ENCODE measurements at places on chromosomes 3 and 15.

DNA sequence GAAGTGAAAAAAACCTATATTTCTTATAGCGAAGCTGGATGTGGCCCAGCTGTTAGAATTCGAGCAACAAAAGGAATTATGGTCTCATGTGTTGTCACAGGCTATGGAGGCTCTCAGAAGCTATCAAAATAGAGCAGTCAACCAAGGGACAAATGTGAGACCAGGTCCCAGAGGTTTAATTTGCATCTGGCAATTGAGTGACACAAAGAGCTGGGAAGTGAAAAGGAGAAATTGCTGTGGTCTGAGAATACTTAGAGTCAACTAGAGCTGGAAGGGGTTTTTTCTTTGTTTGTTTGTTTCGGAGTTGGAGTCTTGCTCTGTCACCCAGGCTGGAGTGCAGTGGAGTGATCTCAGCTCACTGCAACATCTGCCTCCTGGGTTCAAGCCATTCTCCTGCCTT lies 61.3 kb upstream of the SMAD3 start:
- DNase-seq, result no peak

GRCh38 chr3:114380233-114380651 lies 86.4 kb downstream of the TIGIT start:
- no peak for DNase-seq

DNA sequence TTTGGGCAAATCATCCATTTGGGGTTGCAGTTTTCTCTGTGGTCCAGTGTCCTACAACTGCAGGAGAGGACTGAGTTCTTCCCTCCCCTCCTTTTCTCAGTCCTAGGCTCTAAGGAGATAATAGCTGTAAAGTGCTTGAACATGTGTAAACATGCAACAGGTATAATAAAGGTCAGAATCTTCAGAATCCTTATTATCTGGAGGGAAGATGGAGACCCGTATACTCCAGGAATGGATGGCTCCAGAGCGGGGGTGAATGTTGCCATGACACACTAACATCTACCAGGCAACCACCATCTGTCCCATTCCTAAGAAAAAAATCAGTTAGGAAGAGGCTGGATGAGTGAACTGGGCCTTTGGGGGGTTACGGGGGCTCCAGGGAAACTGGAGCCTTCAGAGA lies 39.7 kb upstream of the GLCE start:
- DNase-seq, result no peak

DNA sequence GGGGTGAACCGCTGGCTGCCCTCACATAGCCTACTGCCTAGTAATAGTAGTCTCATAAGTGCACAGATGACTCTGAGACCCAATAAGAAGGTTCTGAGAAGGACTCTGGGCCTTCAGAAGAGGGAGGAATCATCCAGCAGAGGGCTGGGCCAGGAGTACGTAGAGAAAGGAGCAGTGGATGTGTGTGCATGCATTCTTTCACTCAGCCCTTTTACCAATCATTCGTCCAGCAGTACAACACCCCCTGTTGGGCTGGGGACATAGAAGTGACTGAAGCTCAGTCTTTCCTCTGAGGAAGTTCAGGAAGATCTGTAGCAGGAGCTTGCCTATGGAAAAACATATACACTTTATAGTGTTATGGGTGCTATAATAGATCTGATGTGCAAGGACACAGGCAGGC lies 333.1 kb downstream of the CLSTN2 start:
- DNase-seq, result no peak

DNA sequence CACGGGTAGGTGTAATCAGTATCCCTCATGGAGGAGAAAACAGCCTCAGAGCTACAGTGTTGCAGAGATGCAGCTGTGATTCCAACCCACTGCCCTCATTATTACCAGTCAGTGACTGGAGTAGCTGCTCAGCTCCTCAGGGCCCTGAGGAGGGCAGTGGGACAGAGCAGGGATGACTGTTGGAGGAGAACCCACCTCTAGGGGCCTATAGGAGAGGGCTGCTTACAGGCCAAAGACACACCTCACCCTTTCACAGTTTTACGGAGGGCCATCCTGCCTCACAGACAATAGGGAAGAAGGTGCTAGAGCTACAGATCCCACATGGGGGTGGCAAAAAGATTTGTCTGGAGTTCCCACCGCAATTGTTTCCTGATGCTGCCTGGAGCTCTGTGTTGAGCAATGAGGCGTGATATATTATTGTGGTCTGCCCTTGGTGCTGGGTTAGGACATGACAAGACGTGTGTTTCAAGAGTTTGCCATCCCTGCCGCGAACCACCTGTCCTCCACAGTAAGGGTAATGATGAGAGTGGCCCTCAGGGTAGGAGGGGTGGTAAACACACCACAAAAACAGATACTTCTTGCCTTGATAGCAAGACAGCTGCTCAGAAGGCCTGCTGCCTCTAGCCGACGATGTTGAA lies 140.5 kb upstream of the TPM1 start:
- no peak for DNase-seq

DNA sequence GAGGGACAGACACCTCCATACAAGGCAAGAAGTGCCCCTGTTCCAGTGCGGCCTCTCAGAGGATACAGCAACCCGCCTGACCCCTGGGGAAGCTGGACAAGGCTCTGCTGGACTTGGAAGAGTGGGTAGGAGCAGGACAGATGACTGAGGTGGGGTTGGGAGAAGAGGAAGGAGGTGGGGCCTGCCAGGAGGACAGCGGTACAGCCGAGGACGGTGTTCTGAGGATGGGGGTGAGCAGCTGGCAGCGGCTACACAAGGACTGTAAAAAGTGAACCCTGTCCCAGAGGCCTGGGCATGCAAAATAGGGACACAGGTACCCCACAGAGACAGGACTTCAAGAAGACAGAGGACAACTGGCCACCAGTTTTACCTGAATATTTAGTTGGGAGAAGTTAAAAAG lies 23.5 kb upstream of the ELP6 start:
- no peak for DNase-seq

DNA sequence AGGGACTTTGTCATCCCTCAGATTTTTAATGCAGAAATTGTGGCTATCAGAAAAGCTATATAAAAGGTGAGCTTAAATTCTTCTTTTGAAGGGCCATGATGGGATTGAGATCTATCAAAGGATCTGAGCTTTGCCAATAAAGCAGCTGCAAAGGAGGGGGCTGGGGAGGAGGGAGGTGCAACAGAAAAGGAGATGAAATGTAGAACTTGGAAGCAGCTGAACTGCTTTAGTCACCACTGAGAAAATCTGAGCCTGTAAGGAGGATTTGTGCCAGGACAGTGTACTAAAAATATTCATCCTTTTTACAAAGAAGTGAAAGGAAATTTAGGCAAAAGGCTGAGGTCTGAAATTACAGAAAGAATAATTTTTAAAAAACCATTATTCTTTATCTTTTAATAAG lies 10.4 kb downstream of the TSPAN3 start:
- no peak for DNase-seq

- DNase-seq, result no peak
Observed at GRCh38 chr3:14393440-14394106, 8.8 kb upstream of the SLC6A6 start.

DNA sequence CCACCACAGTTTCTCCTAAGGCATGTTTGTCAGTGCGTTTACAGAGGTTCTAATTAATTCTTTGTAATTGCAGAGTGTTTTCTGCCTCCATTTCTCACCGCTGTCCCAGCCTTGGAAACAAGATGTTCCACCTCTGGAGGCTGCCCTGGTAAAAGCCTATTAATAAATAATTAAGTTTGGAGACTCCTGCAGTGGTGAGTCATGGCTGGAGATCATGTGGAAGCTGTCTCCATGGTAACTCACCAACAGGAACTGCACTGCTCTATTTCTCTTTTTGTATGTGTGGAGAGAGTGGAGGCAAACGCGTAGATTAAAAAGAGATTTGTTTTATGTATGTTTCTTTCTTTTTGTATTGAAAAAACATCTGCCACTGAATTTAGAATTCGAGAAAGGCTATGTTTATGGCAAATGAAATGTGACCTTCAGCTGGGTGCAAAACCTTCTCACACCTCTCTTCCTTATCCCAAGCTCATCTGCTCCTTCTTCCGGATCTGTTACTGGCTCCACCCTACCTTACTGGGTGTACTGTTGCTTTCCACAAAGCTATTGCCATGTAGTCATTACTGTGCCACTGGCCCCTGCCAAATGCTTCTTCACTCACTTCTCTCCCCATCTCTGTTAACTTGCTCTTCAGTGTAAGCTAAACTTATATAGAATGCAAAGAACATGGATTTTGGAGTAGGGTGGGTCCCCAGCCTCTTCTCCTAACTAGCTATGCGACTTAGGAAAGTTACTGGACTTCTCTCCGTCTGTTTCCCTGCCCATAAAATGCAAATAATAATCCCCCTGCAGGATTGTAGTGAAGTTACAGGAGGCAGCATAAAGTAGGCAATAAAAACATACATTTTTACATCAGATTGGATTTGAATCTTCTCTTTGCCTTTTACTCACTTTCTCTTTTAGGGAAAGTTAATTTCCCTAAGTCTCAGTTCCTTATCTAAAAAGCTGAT lies 778.5 kb downstream of the NTRK3 start:
- no peak for DNase-seq

GRCh38 chr3:45506084-45506483 lies 88.5 kb upstream of the LIMD1 start:
- no peak for DNase-seq

GRCh38 chr3:38214560-38214959 lies 49.2 kb downstream of the OXSR1 start:
- DNase-seq, result no peak

DNA sequence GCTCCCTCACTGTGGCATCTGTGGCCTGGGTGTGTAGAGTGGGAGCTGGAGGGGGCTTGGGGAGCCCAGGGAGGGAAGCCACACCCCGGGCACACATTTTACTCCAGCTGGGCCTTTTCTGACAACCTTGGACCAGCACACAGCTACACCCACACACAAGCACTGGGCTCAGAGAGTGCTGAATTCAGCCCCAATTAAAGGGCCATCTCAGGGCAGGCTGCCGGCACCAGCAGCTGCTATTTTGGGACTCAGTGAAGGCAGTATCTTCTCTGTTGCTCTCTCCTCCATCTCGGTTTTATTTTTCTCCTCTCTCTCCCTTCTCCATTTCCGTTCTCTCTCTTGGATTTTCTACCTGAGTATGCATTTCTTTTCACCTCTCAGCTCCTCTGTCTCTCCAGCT lies 19.1 kb upstream of the TBC1D21 start:
- DNase-seq, result no peak

DNA sequence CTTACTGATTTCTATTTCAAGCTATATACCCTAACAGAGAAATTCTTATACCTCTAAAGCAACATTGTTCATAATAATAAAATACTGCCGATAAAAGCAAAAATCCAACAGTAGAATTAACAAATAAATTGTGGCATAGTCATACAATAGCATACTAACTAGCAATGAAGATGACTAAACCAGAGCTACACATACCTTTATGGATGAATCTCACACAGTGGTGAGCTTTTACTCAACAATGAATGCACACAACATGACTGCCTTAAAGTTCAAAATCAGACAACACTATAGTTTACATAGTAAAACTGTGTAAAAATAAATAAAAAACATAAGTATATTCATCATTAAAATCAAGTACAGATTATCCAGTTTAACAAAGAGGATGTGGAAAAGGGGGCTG lies 99.1 kb downstream of the NR1I2 start:
- no peak for DNase-seq

DNA sequence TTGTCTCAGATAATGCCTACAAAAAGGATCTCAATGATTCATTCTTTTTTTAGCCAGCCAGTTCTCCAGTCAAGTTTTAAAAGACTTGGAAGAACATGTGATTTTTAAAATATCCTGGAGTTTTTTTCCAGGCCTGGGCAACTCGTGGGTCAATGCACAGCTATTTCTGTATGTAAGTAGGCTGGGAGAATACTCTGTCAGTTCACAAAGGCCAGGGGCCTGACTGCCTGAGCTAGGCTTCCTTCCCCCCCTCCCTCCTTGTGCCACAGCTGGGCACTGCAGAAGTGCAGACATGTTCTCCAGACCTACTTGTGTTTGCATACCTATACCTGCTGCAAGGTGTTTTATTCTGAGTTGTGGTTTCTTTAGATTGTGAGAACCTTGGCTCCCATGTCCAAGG lies 43.7 kb downstream of the CTDSPL start:
- DNase-seq, result no peak

DNA sequence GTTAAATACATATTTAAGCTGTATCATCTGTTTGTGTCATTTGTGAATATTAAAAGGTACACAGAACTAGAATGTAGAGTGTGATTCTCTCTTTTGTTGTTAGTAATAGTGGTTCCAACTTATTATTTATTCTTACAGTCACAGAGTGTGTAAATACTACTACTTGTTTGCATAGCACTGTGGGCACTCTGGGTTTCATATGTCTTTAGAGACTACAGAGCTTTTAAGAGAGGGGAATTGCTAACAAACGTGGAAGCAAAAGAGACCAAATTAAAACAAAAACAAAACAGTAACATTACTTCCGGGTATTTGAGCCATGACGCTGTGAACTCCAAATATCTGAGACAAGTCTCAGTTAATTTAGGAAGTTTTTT lies 828.0 kb upstream of the DPPA4 start:
- DNase-seq, result no peak

GRCh38 chr3:187021748-187022402 lies 91.5 kb downstream of the ST6GAL1 start:
- no peak for DNase-seq

GRCh38 chr3:182793663-182794454 lies 555 bp downstream of the ATP11B start:
- DNase-seq, result no peak

DNA sequence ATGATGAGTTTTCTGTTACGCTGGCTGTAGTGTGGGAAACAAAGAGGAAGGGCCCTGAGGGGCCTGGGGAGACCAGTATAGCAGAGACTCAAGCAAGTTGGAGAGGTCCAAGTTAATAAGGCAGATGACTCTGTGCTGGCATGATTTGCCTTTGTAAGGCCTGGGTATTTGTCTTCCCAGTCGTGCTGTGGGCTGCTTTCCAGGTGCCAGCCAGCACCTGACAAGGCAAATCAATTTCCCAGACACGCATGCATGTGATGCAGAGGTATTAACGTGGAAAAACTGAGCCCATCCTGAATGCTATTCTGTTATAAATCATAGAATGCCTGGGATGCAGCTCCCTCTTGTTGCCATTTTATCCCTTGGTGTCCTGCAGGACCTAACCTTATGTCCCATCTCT lies 175.6 kb downstream of the MFSD1 start:
- DNase-seq, result no peak

DNA sequence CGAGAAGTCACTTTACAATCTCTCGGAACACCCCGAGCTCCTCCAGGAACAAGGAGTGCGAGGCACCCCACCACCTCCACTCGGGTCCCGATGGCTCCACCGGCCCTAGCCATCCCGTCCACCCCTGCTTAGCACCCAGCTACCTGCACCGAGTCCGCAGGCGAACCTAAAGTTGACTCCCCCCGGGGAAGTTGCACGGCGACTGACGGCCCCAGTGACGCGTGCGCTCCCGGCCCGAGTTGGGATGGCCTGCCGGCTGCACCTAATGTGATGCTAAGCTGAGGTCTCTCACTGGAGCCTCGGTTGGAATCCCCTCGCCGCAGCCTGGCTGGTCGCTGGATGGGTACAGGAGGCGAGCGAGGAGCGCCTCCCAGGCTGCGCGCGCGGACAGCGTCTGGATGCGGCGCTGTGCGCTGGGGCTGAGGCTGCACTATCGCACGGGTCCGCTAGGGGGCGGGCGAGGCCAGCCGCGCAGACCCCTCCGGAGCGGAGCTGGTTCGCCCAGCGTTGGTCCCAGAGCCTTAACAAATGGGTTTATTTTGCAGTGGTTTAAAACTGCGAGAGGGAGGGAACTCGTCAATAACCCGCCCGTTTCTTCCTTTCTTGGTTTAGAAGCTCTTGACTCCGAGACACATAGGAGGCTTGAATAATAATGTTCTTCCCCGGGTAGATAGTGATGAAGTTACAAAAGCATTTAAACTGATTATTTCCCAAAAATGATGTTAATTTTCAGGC lies at the start of gene OXTR:
TSS of gene OXTR (minus strand) at position 526 of the 735 bp plus-strand sequence. CDS start 1,426 bp downstream, outside the sequence.
- DNase-seq, result no peak
